Left renal pelvis (tissue), 4 donors: ENCODE measurements at places on chromosomes 5 and 9. TPM values are rescaled to one million over a fixed set of nuclear protein-coding genes. Genes with fewer than 3 reads are reported as not detected.

DNA sequence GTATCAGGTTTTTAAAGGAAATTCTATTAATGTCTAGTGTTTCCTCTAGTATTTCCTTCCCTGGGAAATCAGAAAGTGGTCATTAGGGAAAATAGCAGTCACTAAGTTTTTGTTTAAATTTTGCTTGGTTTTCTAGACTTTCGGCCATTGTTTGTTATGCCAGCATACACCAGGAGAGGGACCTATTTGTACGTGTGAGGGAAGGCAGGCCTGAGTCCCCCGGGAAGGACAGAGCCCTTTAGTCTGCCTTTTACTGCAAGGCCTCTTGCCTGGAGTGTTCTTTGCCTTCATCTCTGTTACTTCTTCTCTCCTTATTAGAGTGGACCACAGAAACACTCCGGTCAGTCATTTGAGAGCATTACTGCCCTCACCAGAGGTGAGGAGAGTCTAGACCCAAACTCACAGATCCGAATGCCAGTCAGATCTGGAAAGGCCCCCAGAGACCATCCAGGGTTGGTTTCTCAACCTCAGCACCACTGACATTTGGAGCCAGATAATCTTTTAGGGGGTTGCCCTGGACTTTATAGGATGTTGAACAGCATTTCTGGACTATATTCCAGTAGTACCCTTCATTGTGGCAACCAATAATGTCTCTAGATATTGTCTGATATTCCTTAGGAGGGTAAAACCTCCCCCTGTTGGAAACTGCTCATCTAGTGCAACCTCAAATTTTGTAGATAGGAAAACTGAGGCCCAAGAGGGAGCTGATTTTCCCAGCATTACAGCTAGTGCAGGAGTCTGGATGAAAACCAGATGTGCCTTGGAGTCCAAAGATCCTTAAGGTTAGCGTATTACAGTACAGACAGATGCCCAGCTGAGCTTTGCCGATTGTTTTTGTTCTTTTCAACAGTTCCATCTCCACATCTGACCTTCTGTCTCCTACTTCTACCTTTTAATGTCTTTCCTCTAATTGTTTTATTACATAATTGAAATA, 93.0 kb upstream of the NIPAL4 start:
- DNase-seq, result no peak

The SKP2 gene
- 50.1 TPM for polyA plus RNA-seq

The DRD1 gene
- polyA plus RNA-seq, result not detected

- DNase-seq, result no peak
Measured at GRCh38 chr5:141633871-141634561, 2.6 kb downstream of the HDAC3 start.

The GABRA6 gene
- not detected for polyA plus RNA-seq

DNA sequence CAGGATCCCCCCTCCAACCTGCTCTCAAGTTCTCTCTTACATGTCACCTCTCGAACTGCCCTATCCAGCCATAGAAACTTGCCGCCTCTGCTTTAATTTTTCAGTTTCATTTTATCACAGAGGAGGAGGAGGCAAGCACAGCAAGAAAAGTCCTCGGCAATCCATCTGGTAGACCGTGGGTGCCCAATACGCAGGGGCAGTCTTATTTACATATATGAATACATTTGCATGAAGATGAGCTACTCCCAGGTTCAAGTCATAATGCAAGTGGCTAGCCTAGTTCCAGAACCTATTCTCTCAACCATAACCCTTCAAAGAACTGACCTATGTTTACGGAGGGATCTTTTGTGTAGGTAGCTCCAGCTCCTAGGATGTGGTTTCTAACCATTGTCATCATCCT, 223.2 kb upstream of the PANK3 start:
- DNase-seq, result no peak

The SPATA31C1 gene
- polyA plus RNA-seq, result 0.41 TPM
